ENCODE measurements at places on chromosomes 7 and 10.

DNA sequence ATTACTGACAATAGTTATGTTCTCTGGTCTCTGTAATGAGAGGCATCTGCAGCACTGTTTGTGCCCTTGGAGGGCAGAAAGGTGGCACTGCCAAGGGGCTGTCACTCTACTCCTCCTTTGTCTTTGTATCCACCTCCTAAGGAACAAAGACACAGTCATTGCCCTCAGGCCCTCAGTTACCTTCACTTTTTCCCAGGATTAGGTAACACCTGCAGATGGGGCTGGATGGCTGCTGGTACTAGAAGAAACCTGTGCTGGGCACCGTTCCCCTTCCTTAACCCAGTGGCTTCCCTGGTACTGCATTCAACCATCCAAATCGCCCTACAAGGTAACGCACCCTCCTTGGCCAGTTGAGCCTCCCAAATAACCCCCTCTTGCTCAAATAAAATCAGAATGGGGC is 246.9 kb upstream of the NEBL start:
- DNase-seq = no peak

DNA sequence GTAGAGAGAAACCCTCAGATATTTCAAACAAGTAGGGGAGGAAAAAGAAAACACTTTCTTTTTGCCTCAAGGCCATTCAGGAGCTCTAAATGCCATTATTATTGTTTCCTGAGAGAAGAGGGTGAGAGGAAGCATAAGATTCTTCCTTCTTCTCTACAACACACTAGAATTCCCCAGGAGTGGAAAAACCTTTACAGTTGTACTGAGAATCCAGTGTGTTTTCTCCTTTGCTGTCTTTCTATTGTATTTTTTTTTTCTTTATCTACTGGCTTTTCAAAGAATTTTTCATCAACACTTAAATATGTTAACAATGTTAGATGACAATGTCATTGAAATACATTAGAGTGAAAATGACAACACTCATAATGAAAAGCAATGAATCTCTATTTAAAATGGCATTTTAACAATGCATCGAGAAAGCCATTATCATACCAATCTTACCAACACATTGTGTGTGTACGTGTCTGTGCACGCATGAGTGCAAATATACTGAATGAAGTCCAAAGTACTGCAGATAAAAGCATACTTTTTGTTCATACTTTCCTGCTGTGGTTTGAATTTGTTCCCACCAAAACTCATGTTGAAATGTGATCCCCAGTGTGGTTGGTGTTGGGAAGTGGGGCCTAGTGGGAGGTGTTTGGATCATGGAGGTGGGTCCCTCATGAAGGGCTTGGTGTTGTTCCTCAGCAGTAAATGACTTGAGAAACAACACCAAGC is 24.2 kb upstream of the MACC1 start:
- no peak for DNase-seq

DNA sequence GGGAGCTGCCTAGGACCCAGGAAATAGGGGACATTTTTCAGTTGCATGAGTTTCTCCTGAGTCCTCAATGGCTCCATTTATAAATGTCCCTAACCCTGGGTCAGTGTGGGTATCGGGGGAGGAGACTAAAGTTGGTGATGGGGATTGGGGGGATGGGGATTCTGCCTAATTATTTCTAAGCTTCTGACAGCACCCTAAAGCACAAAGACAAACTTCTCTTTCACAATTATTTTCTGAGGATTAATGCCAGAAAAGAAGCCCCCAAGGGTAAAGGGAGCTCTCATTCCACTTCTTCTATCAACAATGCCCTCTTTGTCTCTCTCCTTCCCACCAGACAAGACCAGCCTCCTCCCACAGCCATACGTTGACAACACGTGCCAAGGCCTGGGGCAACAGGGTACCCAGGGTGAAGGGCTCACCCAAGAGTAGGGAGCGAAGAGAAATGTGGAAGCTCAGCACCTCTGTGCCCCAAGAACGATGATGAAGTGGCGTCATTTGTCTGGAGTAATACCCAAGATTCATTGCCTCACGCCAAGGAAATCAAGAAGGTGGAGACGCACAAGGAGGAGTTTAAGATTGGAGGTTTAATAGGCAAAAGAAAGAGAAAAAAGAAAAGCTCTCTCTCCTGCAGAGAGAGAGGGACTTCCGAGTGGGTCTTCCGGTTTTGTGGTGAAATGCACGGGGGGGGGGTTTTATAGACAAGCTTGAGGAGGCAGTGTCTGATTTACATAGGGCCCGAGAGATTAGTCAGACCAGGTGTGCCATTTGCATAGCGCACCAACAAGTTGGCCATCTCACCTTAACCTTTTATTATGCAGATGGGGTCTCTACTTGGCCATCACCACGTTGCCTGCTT is 14.4 kb upstream of the GJC3 start:
- no peak for DNase-seq

- DNase-seq = no peak
Observed at GRCh38 chr10:11988924-11989323, 53.7 kb downstream of the UPF2 start.

- DNase-seq = no peak
Observed at GRCh38 chr10:103711351-103711994, 143.9 kb downstream of the SH3PXD2A start.

- peak; percentile 28 for DNase-seq
Observed at GRCh38 chr7:38463277-38464225, 167.6 kb downstream of the AMPH start.

DNA sequence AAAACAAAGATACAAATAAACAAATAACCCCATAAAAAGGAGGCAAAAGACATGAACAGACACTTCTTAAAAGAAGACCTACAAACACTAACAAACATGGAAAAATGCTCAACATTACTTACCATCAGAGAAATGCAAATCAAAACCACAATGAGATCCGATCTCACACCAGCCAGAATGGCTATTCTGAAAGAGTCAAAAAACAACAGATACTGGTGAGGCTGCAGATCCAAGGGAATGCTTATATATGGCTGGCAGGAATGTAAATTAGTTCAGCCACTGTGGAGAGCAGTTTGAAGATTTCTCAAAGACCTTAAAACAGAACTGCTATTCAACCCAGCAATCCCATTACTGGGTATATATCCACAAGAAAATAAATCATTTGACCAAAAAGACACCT is 80.4 kb upstream of the NRP1 start:
- DNase-seq = no peak

DNA sequence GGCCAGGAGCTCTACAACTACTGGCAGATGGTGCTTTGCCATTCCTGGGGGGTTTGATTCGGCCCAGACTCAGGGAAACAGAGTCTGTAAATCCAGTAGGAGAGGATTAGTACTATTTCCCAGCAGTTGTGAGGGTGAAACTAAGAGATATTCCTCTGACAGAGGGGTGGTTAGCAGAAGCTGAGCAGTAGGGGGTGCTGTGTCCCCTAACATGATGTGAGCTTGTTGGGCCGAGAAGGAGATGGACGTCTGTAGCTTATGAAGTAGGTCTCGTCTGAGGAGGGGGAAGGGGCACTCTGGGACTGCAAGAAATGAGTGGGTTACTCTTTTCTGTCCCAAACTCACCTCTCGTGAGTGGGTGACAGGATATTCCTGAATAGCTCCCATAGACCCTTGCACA is 179.2 kb upstream of the MBL2 start:
- DNase-seq = peak; percentile 53

DNA sequence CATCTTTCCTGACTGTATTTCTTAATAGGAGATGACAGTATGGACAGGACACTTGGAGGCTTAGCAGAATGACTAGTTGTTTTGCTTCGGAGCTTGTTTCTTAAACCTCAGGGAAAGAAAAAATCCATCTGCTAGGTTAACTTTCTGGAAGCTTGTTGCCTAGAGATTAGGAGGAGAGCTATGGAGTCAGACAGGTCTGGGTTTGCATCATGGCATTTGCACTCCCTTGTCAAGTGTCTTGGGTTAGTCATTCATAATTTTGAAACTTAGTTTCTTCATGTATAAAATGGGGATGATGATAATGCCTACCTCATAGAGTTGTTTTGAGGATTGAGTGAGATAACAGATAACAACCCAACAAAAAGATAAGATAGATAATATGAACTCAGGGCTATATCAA is 231.5 kb downstream of the STK31 start:
- no peak for DNase-seq

DNA sequence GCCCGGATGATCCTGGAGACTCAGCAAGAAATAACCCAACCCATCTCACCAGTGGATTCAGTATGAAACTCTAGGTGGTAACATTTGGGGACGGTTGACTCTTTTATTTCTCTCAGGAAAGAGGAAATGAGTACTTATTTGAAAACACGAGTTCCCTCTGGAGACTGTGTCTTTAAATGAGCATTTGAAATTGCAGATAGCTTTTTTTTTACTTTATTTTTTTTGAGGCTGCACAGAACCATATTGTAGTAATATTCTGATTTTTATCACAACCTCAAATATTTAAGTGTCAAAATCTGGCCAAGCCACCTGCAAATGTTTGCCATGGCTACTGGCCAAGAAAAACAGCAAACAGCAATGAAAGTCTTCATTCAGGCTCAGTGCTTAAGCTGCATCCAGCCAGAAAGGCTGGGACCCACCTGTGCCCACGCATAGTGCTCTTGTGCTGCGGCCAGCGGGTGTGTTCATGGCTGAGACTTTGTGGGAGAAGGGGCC is 160.8 kb downstream of the CREB5 start:
- no peak for DNase-seq

DNA sequence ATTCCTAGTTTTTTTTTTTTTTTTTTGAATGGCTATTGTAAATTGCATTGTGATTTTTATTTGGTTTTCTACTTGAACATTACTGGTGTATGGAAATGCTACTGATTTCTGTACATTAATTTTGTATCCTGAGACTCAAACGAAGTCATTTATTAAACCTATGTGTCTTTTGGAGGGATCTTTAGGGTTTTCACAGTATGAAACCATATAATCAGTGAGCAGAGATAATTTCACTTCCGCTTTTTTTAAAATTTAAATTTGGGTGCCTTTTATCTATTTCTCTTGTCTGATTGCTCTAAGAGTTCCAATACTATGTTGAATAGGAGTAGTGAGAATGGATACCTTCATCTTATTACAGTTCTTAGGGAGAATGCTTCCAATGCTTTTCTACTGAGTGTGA is 102.7 kb downstream of the ZWINT start:
- DNase-seq = no peak

DNA sequence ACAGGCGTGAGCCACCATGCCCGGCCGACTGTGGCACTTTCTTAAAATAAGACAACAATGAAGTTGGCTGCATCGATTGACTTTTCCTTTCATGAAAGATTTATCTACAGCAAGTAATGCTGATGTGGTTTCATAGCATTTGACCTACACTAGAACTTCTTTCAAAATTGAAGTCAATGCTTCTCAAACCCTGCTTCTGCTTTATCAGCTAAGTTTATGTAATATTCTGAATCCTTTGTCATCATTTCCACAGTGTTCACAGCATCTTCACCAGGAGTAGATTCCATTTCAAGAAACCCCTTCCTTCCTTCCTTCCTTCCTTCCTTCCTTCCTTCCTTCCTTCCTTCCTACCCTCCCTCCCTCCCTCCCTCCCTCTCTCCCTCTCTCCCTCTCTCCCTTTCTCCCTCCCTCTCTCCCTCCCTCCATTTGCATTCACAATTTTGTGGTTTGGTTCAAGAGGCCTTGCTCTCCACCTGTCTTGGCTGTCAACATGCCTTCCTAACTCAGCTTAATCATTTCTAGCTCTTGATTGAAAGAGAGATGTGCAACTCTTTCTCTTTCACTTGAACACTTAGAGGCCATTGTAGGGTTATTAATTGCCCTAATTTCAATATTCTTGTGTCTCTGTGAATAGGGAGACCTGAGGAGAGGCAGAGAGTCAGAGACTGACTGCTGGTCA is 52.1 kb downstream of the HDAC9 start:
- no peak for DNase-seq

- DNase-seq = no peak
Observed at GRCh38 chr7:159139639-159140038, 5.0 kb downstream of the VIPR2 start.

DNA sequence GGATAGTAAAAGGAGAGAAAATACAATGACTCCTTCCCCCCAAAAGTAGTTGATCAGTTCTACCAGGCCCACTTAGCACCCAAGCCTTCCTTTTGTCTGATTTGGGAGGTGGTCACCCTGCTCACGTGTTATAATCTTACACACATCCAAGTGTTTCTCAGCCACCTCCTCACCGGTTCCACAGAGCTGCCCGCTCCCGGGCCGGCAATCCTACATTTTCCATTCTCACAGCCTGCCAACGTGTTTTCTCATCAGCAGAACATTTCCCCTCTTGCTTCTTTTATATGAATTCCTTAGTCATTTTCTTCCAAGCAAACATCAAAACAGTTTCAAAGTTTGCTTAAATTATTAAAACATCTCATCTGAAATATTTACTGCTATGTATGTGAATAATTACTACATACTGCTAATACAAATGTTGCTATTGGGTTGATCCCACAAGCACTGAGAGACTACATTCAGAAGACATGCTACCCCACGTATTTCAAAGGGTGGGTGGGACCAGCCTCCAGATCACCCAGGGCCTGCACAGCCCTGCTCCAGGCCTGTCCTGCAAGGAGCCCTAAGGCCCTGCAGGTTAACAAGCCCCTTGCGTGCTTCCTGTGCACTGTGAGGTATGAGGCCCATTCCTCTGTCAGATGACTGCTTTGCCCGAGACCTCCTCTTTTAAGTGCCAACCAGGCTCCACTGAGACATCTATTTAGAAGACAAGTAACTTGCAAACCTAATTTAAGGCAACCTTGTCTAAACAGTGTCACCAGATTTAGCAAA is 75.3 kb downstream of the GRB10 start:
- DNase-seq = no peak

DNA sequence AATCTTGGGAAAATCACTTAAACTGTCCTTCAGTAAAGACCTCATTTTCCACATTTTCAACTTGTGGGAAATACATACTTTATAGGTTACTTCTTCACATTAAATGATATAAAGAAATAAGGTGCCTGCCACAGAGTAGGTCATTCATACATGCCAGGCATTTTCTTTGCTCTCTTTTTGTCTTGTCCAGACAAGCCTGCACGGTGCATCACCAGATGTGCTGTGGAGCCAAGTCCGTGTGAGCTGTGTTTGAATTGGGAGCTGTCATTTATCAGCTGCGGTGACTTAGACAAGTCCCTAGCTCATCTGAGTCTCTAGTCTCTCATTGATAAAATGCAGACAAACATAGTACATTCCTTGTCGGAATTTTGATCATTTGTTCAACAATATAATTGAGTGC is 432.9 kb downstream of the SORCS3 start:
- DNase-seq = no peak

DNA sequence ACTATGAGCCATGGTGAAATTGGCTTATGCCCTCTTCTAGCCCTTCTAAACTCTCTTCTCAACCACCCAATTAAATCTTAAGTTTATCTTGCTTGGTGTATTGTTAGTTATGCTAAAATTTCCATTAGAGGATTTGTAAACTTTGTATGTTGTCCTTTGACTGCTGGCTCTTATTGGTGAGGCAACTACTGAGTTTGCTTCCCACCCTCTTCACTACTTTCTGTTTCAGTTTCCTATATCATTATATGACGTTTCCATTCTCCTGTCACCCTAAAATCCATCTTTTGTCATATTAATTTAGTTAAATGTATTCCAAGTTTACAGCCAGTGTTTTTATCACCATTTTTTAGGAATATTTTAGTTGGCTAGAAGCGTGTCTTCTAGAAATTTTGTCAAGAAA is 80.9 kb upstream of the VWC2 start:
- DNase-seq = no peak

- DNase-seq = no peak
Observed at GRCh38 chr7:100386940-100387339, 13.7 kb downstream of the PILRA start.

- no peak for DNase-seq
Observed at GRCh38 chr10:78212786-78213175, 179.1 kb downstream of the RPS24 start.
